ENCODE measurements at places on chromosomes 5 and 9.

DNA sequence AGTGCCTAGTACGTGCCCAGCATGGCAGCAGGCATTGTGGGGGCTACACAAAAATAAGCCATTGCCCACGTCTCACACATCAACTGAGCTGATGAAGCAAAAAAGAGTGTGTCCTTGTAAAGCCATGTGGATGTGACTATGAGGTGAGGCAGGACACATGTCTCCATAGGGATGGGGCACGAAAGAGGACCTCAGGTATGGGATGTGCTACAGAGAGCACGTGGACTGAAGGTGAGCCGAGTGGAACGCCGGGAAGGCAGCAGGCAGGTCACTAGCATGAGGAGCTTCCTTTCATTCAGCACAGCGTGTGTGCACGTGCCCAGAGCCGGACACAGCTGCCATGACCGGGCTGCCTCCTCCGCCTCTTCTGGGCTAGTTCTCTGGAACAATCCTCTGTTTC lies 429.8 kb downstream of the SPOCK1 start:
- DNase-seq = no peak

DNA sequence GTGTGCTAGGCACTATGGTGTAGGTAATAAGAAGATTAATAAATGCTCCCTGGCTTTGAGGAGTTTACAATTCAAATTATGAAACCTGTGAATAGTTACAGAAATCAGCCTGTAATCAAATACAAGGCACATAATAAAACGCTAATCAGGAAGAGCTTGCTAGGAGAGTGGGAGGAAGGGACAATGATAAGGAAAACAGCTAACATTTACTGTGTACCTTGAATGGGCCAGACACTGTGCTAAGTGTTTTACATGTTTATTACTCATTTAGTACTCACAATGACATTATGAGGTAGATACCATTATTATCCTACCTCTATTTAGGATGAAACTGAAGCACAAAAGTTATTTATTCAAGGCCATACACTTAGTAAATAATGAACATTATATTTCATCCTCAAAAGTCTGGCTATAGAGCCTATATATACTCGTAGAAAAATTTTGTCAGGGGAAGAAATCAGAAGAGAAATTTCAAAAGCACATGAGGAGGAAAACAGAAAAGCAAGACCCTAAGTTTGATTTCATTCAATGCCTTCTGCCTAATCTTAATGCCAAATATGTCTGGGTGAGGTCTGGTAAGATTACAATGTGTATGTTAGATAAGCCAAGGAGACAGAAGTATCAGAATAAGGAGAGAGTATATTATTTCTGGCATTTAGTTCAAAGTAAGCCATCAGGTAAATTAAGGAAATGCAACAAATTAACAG lies 35.9 kb downstream of the AFF4 start:
- DNase-seq = no peak

- DNase-seq = no peak
These were observed 487.1 kb downstream of the NTRK2 start for GRCh38 chr9:85156652-85157051.

DNA sequence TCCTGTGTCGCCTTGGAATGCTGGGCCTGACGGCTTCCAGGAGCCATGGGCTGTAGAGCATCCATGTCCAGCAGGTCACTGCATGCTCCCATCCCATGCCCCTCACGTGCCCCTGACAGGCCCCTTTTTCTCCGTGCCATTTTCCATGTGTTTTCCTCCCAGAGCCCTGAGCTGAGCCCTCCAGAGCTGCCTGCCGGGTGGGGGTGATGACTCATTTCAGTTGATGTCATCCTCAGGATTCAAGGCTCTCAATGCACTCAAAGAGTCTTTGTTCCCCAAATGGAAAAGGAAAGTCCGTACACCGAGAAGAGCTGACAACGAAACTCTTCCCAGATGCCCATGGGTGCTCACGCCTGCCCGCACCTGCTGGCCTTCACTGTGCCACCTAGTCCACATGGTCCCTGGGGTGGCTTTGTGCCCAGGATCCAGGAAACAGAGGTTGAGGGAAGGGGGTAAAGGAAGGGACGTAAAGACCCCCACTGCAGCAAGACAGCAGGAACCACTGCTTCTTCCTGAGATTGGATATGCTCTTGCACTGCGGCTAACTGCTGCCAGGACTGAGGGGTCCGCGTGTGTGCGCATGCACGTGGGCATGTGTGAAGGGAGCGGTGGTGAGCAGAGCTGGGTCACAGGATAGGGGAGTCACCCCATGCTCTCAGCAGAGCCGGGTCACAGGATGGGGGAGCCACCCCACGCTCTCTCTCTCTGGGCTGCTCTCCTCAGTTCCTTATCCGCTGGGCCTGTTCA lies 27.6 kb downstream of the COL15A1 start:
- no peak for DNase-seq

DNA sequence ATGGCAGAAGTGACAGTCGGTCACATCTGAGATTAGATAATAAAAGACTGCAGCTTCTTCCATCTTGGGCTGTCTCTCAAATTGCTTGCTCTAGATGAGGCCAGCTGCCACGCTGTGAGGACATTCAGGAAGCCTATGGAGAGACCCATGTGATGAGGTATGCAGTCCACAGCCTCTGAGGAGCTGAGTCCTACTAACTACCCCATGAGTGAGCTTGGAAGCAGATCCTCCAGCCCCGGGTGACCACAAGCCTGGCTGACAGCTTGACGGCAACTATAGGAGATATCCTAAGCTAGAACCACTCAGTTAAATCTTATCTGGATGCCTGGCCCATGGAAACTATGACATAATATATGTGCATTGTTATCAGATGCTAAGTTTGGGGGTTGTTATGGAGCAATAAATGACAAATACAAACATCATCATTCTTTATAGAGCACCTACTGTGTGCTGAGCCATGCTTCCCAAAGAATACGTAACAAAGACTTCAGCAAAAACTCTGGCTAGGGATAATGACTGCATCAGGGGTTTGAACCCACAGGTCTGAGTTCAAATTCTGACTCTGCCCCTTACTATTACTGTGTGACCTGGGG lies 26.7 kb downstream of the KCNV2 start:
- DNase-seq = no peak

DNA sequence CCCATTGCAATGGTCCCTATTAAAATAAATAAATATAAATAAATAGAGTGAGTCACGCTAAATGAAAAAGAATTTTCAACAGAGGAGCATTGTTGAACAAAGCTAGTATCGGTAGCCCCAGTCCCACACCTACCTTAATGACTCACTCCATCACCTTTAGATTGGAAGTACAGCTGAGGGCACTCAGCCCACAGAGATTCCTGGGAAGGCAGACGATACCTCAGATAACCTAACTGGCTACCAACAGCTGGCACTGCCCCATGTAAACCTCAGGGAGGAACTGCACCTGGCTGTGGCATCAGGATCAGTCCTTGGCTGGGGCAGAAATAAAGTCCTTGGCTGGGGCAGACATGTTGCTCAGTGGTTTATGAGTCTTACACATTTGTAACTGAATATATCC lies 49.3 kb downstream of the SPRY4 start:
- no peak for DNase-seq

- no peak for DNase-seq
These were observed 48.2 kb downstream of the ANXA1 start for GRCh38 chr9:73199886-73200285.

DNA sequence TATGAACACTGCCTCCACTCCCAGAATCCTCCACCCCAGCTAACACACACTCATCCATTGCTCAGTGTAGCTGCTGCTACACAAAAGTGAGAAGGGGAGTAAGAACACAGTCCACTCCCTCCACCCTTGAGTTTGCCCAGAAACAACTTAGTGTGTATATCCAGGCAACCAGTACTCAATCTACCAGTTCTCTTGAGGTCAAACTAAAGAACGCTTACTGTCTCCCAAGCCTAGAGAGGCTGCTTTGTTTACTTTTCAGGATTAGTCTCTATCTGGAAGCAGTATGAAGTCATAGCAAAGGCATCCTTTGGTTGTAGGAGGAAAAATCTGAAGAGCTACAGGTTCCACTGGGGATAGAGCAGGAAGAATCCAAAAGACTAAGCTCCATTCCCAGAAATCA lies 296.3 kb downstream of the KCNN2 start:
- DNase-seq = no peak

DNA sequence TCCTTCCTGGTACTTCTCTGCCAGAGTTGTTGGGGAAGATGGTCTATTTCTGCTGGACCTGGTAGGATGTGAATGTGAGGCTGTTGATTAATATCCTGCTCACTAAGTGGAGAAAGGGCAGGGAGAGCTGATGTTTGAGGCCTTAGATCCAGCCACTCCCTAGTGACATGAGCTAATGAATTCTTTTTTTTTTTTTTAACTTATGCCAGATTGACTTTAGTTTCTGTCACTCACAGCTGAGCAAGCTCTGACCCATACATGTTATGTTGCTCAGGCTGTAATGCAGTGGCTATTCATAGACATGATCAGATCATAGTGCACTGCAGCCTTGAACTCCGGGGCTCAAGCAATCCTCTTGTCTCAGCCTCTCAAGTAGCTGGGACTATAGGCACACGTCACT lies 75.1 kb upstream of the SPRY4 start:
- DNase-seq = no peak

DNA sequence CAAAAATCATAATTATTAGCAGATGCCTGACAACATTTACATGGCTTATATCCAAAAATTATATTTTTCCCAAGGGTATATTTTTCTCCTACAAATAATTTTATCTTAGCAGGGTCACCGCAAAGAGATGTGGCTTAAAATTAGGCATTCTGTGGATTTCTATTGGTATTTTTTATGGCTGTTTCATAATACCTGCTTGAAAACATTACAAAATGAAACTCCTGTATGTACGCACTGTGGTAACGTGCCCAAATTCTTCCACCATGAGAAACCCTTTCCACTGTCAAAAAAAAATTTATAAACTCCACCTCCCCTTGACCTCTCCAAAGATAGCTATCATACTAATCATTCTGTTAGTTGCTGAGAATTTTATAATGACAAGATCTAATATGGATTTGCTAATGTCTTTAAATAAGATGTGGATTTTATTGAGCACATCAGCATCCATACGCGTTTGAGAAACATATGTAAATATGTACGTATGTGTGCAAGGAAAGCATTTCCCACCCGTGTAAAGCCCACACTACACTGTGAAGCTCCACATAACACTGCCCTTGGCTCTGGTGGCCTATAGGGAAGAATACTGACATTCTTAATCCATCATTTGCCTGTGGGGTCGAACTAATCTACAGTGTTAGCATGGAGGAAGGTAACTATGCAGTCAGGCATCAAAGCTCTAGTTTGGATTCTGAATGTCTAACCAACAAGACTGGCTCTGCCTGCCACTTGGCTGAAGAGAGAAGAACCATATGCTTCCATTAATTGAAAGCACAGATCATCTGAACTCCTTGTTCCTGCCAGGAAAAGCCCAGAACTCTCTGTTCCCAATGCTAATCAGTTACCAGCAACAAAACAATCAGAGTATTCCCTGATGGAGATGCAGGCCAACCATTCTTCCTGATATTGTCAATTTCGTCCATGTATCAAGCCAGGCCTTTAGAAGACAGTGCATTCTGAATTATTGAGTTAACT lies 244.7 kb downstream of the SPOCK1 start:
- DNase-seq = no peak
